Natural killer cell treated with Interleukin-12 subunit alpha and Interleukin-12 subunit beta and Interleukin-15 and Interleukin-18, amount 100 ng/mL, for 72 hours (primary cell): ENCODE measurements at places on chromosomes 1 and 21. TPM values are rescaled to one million over a fixed set of nuclear protein-coding genes. Genes with fewer than 3 reads are reported as not detected.

LYSMD1 gene
- total RNA-seq: 6.3 TPM

TTC39A gene
- not detected for total RNA-seq

MYOC gene
- total RNA-seq: not detected

GJA4 gene
- total RNA-seq: 0.86 TPM

OR2L13 gene
- total RNA-seq: not detected

OR2L8 gene
- not detected for total RNA-seq

TMEM61 gene
- not detected for total RNA-seq

GRCh38 chr1:221078260-221078965 is 199.2 kb downstream of the HLX start:
- H3K4me1 ChIP-seq: no peaks in the 10 kb centered on the region
- no peaks in the 10 kb centered on the region for H3K27me3 ChIP-seq
- no peak overlapping the region for H3K4me3 ChIP-seq
- no peak for DNase-seq
- H3K36me3 ChIP-seq: no peaks in the 10 kb centered on the region
- no peak overlapping the region for H3K27ac ChIP-seq

DNA sequence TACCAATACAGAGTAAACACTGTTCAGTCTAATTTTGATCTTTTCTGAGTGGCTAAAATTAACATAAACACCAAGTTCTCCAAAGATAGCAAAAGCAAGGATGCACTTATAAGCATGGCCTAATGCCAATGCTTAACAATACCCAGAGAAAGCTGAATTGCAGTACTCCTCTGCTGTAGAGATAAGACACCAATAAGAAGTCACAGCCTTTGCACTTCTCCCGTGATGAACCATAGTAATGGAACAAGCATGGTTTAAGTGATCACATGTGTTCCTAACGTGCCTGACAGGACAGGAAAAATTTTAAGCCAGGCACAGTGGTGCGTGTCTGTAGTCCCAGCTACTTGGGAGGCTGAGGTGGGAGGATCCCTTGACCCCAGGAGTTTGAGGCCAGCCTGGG is 5.6 kb downstream of the PRDX1 start:
- H3K4me3 ChIP-seq: no peak overlapping the region
- no peak overlapping the region for H3K27ac ChIP-seq
- peaks cover 15% of the 10 kb centered on the region for H3K4me1 ChIP-seq
- DNase-seq: no peak

- no peak overlapping the region for H3K4me3 ChIP-seq
- peaks cover 62% of the 10 kb centered on the region for H3K36me3 ChIP-seq
- no peak overlapping the region for H3K27ac ChIP-seq
- H3K4me1 ChIP-seq: peaks cover 6% of the 10 kb centered on the region
Measured at GRCh38 chr1:19169642-19170041, 40.4 kb downstream of the UBR4 start.

DNA sequence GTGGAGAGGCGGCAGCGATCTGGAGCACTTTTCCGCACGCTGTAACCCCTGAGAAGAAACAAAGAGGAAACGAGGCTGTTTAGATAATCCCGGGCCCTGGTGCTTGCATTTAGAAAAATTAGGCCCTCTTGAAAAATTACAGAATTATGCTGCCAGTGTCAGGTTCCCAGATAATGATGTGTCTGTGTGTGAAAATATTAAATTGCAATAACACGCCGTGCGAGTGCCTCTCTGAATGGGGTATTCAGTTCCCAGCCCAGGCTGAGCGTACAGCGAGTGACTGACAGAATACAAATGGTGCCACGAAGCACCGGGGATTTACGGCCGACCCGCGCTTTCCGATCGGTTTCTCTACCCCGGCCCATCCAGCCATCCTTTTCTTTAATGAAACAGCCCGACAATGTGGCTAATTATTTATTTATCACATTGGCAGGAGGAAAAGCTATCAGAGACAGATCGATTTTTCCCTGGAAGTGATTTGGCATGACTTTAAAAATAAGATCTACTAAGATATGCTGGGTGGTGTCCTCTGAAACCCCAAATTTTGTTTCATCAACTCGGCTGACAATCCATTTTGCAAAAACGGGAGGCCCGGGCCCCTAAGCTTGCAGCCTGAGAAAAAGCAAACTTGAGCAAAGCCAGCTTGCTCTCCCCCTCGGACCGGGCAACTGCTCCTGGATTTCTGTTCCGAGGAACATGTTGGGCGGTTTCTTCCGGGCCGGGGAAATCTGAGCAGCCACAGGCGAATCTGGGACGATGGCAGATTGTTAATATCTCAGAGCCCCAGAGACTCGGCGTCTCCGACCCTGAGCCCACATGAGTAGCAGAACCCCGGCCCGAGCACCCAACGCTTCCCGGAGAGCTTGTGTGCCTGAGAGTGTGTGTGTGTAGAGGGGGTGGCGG is 11.3 kb downstream of the PRDM16 start:
- no peaks in the 10 kb centered on the region for H3K4me1 ChIP-seq
- H3K4me3 ChIP-seq: no peak overlapping the region
- H3K36me3 ChIP-seq: no peaks in the 10 kb centered on the region
- no peak overlapping the region for H3K27ac ChIP-seq
- no peak for DNase-seq

GRCh38 chr1:81780705-81781454 is 19.9 kb upstream of the ADGRL2 start:
- no peak overlapping the region for H3K4me3 ChIP-seq
- no peak for DNase-seq
- H3K27ac ChIP-seq: no peak overlapping the region

DNA sequence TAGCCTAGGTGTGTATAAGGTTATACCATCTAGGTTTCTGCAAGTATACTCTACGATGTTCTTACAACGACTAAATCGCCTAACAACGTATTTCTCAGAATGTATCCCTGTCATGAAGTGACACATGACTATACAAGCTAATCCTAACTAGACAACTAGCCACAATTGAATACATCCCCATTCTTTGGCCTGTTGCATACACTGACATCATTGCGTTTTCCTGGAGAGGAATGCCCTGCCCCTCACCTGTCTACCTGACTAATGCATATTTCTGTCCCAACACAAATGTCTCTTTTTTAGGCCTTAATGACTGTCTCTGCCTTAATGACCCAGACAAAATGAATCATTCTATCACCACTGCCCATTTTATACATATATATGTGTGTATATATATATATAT is 8.5 kb upstream of the NFIA start:
- H3K4me1 ChIP-seq: peaks cover 14% of the 10 kb centered on the region
- H3K27me3 ChIP-seq: no peaks in the 10 kb centered on the region
- H3K4me3 ChIP-seq: no peak overlapping the region
- no peaks in the 10 kb centered on the region for H3K36me3 ChIP-seq
- no peak for DNase-seq

GRCh38 chr1:209432443-209432825 is 151.1 kb upstream of the CAMK1G start:
- H3K27me3 ChIP-seq: peaks cover 10% of the 10 kb centered on the region
- no peak for DNase-seq
- H3K27ac ChIP-seq: no peak overlapping the region
- H3K36me3 ChIP-seq: no peaks in the 10 kb centered on the region
- no peaks in the 10 kb centered on the region for H3K4me1 ChIP-seq

GRCh38 chr21:41277846-41278245 is 38.8 kb upstream of the FAM3B start:
- H3K27ac ChIP-seq: no peak overlapping the region
- DNase-seq: no peak
- H3K4me1 ChIP-seq: no peaks in the 10 kb centered on the region
- peaks cover 3% of the 10 kb centered on the region for H3K36me3 ChIP-seq
